ENCODE measurements at places on chromosomes 3 and 15.

GRCh38 chr3:23645533-23646183 is 160.1 kb upstream of the UBE2E1 start:
- DNase-seq: no peak

GRCh38 chr3:129078510-129078909 is 17.9 kb downstream of the GP9 start:
- DNase-seq: no peak

GRCh38 chr3:57500506-57500905 is 43.6 kb downstream of the DNAH12 start:
- no peak for DNase-seq

DNA sequence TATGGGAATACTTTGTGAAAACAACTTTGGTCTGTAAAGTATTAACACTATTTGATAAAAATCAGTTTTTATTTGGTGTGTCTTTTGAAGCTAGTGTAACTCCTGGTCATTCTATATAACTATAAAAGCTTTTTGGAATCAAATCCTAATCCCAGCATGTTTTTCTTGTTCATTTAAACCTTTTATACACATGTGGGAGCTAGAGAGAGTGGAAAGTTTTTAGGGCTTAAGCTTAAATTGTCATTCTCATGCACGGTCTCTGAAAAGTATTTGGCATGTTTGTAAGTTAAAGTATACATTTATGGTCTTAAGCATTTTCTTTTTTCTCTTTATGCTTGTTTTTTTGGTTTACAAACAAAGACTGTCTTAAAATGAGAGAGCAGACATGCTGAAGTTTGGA is 83.4 kb upstream of the RARB start:
- DNase-seq: no peak

DNA sequence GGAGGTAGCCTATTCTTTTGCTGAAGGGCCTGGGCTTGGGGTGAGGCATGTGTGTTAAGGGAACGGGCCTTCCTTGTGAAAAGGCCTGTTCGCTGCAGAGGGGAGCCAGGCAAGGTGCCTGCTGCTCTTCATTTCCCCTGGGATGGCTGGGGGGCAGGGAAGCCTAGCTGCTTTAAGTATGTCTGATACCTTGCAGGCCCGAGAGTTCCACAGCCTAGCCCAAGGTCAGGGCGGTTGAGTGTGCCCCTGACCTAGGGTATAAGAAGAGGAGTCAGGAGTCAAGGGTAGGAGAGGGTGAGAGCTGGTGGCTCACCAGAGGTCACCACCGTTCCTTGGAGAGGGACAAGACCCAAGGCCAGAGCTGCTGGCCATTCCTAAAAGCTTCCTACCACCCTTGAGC is 46.6 kb downstream of the UMPS start:
- no peak for DNase-seq

- no peak for DNase-seq
Measured at GRCh38 chr15:60933900-60934885, 294.9 kb downstream of the RORA start.

DNA sequence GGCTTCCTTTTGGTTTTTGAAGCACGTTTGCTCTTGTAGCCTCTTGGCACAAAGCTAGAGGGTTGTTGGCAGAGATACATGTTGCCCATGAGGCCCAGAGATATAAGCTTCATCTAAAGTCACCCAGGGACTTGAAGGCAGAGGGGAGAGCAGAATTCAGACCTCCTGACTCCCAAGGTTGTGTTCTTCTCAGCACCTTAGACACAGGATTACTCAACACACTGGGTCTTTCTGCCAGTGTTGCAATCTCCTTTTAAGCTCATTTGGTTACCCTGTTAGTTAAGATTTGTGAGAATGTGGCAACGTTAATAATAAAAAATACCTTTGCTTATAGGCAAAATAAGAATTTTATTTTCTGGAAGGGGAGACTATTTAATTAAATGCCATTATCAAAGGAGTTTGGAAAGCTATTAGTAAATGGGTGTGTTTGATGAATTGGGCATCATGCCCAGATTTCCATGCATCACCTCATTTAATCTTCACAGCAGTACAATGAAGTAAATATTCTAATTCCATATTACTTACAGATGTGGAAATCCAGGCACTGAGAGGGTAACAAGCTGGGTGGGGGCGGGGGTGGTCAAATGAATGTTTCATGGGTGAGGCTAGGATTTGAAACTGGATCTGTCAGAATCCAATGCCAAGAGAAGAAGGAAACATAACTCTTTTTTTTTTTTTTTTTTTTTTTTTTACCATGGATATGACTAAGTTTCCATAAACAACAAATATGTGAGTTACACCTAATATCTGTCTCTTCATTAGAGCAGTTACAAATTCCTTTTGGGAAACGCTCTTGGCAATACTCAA is 183.3 kb downstream of the NR1D2 start:
- no peak for DNase-seq

DNA sequence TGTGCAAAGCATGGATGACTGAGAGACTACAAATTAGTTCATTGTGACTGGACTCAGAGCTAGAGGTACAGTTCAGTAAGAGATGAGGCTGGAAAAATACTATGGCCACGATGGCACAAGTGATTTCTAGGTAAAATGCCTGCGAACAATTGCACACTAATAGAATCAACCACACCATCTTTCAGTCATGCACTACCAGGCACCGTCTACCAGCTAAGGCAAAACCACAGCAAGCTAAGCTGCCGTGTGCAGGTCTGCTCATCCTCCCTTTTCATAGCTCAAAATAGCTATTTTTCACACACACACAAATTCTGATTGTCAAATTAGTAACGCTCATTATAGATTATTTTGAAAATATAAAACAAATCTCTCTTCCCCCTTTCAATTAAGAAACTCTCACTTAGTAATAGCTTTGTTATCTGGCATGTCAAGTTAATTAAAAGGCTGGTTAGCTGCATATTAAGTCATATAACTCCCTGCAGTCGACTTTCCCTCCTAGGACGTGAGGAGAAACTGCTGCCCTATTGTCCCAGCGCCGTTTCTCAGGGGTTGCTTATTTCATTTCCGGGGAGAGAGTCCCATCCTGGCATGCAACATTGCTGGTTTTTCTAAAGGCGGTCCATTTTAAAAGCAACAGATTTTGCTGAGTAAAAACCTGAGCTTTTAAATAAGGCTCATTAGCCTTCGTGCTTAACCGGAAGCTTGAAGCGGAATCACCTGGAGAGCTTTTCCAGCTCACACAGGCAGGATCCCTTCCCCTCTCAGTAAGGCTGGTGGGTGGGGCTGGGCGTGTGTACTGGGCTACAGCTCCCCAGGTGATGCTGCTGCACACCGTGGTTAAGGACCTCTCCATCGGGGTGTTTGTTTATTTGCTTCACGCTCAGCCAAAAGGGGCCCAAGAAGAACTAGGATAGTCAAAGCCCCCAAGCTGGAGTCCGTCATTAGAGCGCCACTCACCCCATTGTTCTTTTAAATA is 16.9 kb upstream of the MEX3B start:
- DNase-seq: no peak

DNA sequence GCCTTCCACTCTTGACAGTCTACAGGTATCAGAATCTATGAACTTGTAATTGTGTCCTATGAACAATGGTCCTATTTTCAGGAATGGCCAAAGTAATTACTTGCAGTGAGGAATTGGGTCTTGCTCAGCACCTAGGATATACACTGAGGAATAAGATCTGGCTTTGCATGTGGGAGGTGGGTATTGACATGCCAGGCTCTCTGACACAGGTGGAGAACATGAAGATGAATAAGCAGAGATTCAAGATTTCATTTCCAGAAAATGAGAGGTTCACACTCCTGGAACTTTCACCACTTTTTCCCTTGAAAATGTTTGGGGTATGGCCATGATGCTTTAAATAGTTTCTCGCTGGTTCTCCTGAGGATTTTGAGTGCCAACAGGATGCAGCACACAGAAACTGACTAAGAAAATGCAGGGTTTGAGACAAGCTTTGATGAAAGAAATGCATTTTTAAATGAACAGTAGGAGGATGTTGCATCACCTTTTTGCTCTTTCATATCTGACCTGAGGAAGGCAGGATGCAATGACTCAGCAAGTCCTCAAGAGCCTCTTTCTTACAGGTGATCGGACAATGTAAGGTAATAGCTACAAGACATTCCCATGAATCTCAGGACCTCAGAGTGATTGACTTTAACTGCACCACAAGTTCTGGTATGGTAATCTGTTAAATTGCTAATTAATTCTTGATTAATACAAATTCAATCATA is 3.7 kb downstream of the HRG start:
- no peak for DNase-seq

GRCh38 chr3:10420745-10421475 is 84.5 kb downstream of the ATP2B2 start:
- DNase-seq: no peak

All from CD4-positive, alpha-beta T cell treated with Interleukin-12 subunit alpha and Interleukin-12 subunit beta, for 1 hour (primary cell).